Smooth muscle cell of the umbilical artery (primary cell): ENCODE measurements at places on chromosomes 1 and 21. TPM values are rescaled to one million over a fixed set of nuclear protein-coding genes. Genes with fewer than 3 reads are reported as not detected.

Gene ITLN1
- not detected in 2 replicates for total RNA-seq

Gene VAV3
- not detected in 2 replicates for total RNA-seq

Gene MTF2
- total RNA-seq = 21.4 and 22.4 TPM in 2 replicates

Gene FOXD3
- not detected in 2 replicates for total RNA-seq

Gene KPNA6
- 38.3 and 52.5 TPM in 2 replicates for total RNA-seq

Gene MCOLN3
- total RNA-seq = under 0.01 TPM in 1 of 2 replicates, not detected in the other

Gene TRABD2B
- under 0.01 and 0.14 TPM in 2 replicates for total RNA-seq

Gene NEXN
- 16.3 and 19.3 TPM in 2 replicates for total RNA-seq

Gene PLEKHA6
- 0.05 and 0.30 TPM in 2 replicates for total RNA-seq

Gene LAPTM5
- total RNA-seq = 0.14 TPM in 1 of 2 replicates, not detected in the other

Gene PADI2
- 0.18 TPM in 1 of 2 replicates, not detected in the other for total RNA-seq

Gene NUP210L
- under 0.01 and 0.05 TPM in 2 replicates for total RNA-seq

Gene CASP9
- total RNA-seq = 5.6 and 6.2 TPM in 2 replicates

Gene TACSTD2
- total RNA-seq = 0.18 TPM in 1 of 2 replicates, not detected in the other

Gene GJA9
- total RNA-seq = not detected in 2 replicates

Gene KPRP
- not detected in 2 replicates for total RNA-seq

Gene RNASEL
- total RNA-seq = 6.8 and 13.7 TPM in 2 replicates

Gene TNNT2
- not detected in 2 replicates for total RNA-seq

Gene FAM43B
- total RNA-seq = 0.09 TPM in 1 of 2 replicates, not detected in the other

Gene PAQR6
- total RNA-seq = 0.28 and 0.59 TPM in 2 replicates

Gene LAMB3
- 16.3 and 26.1 TPM in 2 replicates for total RNA-seq

Gene HSD3B2
- not detected in 2 replicates for total RNA-seq

Gene RIMS3
- under 0.01 and 0.09 TPM in 2 replicates for total RNA-seq

Gene CALML6
- 0.59 and 0.88 TPM in 2 replicates for total RNA-seq

Gene PIK3R3
- total RNA-seq = 7.1 and 7.4 TPM in 2 replicates

Gene GLIS1
- 0.37 and 2.7 TPM in 2 replicates for total RNA-seq

Gene OR6K3
- not detected in 2 replicates for total RNA-seq

Gene KLF17
- 0.05 TPM in 1 of 2 replicates, not detected in the other for total RNA-seq

Gene LYPD8
- not detected in 2 replicates for total RNA-seq

Gene KCNC4
- total RNA-seq = 3.9 and 17.3 TPM in 2 replicates

Gene CD84
- total RNA-seq = not detected in 2 replicates

Gene ASPM
- 3.9 and 26.3 TPM in 2 replicates for total RNA-seq

Gene LRRC39
- total RNA-seq = 0.30 and 0.37 TPM in 2 replicates

Gene ANGPTL3
- under 0.01 TPM in 1 of 2 replicates, not detected in the other for total RNA-seq

Gene UBE2J2
- 33.9 and 43.6 TPM in 2 replicates for total RNA-seq

Gene ZRANB2
- total RNA-seq = 37.4 and 64.4 TPM in 2 replicates

Gene TDRD10
- not detected in 2 replicates for total RNA-seq

Gene LIN28A
- total RNA-seq = not detected in 2 replicates

Gene LCE1E
- total RNA-seq = 0.42 TPM in 1 of 2 replicates, not detected in the other

Gene AMY1B
- total RNA-seq = not detected in 2 replicates

Gene HTR1D
- 0.05 TPM in 1 of 2 replicates, not detected in the other for total RNA-seq

Gene KRTAP19-3
- total RNA-seq = not detected in 2 replicates

Gene TINAGL1
- 241 and 312 TPM in 2 replicates for total RNA-seq

Gene CD247
- not detected in 2 replicates for total RNA-seq

Gene CELA2B
- not detected in 2 replicates for total RNA-seq

Gene CSF3R
- total RNA-seq = 0.30 TPM in 1 of 2 replicates, not detected in the other

Gene GBP5
- not detected in 2 replicates for total RNA-seq

Gene PGLYRP4
- not detected in 2 replicates for total RNA-seq

Gene CNN3
- 525 and 648 TPM in 2 replicates for total RNA-seq

Gene NCAM2
- total RNA-seq = 4.8 and 56.1 TPM in 2 replicates

Gene SEC22B
- total RNA-seq = 86.4 and 93.0 TPM in 2 replicates

Gene C8B
- total RNA-seq = under 0.01 TPM in 1 of 2 replicates, not detected in the other

Gene LRRC53
- total RNA-seq = not detected in 2 replicates

Gene FCER1G
- total RNA-seq = 0.59 TPM in 1 of 2 replicates, not detected in the other

Gene GPR52
- total RNA-seq = 0.59 and 1.1 TPM in 2 replicates
